Transverse colon (tissue), 4 donors: ENCODE measurements at places on chromosomes 4 and X. TPM values are rescaled to one million over a fixed set of nuclear protein-coding genes. Genes with fewer than 3 reads are reported as not detected.

GRCh38 chr4:131052646-131053045, 1956.7 kb downstream of the C4orf33 start:
- no peaks in the 10 kb centered on the region for H3K36me3 ChIP-seq
- H3K27me3 ChIP-seq, result no peaks in the 10 kb centered on the region
- DNase-seq, result no peak
- no peak overlapping the region for H3K27ac ChIP-seq
- H3K4me1 ChIP-seq, result no peaks in the 10 kb centered on the region
- H3K4me3 ChIP-seq, result no peak overlapping the region

Gene APBB2
- 37.1 TPM for total RNA-seq

- H3K27me3 ChIP-seq, result peaks cover 6% of the 10 kb centered on the region
- H3K27ac ChIP-seq, result no peak overlapping the region
- no peaks in the 10 kb centered on the region for H3K4me1 ChIP-seq
- H3K36me3 ChIP-seq, result no peaks in the 10 kb centered on the region
Measured at GRCh38 chr4:4749137-4749536, 110.3 kb upstream of the MSX1 start.

GRCh38 chr4:22762548-22762947, 69.8 kb downstream of the GBA3 start:
- H3K27ac ChIP-seq, result no peak overlapping the region
- no peaks in the 10 kb centered on the region for H3K4me1 ChIP-seq
- no peak overlapping the region for H3K4me3 ChIP-seq
- DNase-seq, result no peak
- H3K27me3 ChIP-seq, result no peaks in the 10 kb centered on the region
